ENCODE measurements at places on chromosomes 13 and 19.

DNA sequence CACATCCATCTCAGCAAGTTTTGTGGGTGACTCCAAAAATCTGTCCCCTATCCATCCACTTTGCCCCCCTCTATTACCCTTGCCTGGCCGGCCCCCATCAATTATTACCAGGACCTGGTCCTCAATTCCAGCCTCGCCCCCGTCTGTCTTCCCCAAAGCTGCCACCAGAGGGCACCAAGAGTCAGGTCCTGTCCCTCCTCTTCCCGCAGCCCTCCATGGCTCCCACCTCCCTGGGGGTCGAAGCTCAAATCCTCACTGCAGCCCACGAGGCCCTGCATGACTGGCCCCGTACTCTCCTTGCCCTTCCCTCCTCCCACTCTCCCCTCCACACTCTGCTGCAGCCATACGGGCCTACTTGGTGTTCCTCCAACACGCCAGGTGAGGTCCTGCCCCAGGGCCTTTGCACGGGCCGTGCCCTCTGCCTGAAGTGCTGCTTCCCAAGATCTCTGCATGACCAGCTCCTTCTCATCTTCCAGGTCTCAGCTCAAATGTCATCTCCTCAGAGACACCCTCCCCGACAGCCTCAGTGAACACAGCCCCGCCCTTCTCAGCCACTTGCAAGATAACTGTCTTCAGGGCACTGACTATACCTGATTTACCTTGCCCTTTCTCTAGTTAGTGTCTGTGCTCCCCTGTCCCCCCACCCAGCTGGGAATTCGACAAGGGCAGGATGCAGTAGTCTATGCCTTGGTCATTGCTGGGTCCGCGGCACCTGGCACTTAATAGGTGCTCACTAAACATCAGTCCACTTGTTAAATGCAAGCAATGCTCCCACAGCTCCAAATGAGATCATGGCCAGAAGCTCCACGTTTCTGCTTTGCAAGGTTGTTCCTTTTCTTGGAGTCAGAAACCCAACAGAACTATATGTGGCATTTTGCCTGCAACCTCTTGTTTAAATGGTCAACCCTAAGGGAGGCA lies 16.8 kb upstream of the SEMA6B start:
- peak; percentile 65 for DNase-seq

DNA sequence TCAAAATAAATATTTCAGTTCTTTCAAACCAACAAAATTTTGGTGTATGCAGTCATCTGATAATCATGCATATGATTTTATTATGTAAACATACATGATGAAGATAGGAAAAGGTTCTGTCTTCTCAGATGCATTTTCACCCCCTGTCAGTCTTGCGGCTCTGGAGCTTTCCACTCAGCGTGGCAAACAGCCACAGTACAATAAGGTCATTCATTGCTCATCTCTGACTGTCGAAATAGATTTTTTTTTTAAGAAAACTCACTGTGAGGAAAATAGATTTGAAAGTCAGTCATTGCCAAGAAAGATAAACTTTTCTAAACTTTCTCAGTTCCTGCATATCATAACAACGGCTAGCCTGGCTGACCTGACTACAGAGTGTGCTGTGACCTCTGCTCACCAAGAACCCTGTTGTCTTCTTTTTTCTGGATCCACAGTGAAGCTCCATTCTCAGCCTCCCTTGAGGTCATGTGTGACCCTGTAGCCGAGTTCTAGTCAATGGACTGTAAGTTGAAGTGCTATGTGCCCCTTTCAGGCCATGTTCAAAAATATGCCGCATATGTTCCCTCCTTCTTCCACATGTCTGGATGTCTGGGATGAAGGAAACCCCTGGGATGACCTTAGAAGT lies 519.6 kb downstream of the KLF5 start:
- DNase-seq, result no peak

- no peak for DNase-seq
Measured at GRCh38 chr13:35283856-35284255, 192.6 kb downstream of the MAB21L1 start.

- no peak for DNase-seq
Measured at GRCh38 chr13:81779876-81780275, 1439.0 kb upstream of the SPRY2 start.

- no peak for DNase-seq
Measured at GRCh38 chr13:59946944-59947343, 216.8 kb downstream of the DIAPH3 start.

DNA sequence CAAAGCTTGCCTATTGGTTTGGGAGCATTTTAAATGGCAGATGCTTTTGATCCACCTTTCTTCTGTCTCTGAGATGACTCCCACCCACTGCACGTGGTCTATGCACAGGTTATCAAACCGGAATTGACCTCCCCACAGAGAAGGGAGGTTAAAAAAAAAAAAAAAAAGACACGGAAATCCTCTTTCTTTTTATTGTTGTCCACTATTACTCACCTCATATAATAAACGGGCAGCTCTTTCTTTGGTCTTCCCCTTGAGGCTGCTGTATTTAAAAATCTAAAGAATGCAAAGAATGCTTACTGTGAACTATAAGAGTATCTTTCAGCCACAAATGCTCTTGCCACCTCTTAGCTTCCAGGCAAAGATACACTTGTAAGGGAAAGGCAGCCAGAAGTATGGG lies 329.7 kb downstream of the NDFIP2 start:
- DNase-seq, result no peak

GRCh38 chr19:39397360-39398296 lies 6.5 kb downstream of the MED29 start:
- DNase-seq, result peak; percentile 89

DNA sequence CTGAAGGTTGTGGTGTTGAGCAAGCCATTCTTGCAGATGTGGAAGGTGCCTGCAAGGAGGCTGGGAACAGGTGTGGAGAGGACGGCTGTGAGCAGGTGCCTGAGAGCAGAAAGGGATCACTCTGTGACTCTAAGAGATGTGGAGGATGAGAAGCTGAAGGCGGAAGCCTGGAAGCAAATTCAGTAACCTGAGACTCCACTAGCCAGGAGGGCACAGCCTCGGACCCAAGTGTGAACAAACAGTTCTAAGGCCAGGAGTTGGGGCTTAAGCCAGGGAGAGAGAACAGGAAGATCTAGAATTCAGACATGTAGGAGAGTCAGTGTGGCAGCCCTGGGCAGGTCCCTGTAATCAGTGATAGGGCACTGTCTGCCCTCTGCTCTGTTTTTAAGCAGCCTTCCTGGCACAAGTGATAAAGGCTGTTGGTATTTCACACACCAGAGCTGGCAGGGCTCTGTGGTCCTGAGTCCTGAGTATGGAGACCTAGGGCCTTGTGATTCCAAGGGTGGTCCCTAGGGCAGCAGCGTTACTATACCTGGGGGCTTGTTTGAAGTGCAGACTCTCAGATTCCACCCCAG lies 131.3 kb downstream of the SLC7A1 start:
- DNase-seq, result no peak

DNA sequence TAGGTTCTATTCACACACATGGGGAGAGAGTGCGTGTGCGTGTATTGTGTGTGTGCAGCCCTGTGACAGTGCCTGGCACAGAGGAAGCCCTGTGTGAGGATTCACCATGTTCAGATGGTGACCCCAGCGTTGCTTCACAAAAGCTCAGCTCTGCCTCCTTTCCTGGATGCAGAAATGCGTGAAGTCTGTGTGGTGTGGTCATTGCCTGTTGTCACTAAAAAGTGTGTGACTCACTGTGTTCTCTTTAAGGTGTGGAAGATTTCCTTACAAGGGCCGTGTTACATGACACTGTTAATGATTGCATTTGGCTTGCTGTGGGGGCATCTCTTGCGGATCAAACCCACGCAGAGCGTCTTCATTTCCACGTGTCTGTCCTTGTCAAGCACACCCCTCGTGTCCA lies 19.5 kb upstream of the DCUN1D2 start:
- DNase-seq, result no peak

DNA sequence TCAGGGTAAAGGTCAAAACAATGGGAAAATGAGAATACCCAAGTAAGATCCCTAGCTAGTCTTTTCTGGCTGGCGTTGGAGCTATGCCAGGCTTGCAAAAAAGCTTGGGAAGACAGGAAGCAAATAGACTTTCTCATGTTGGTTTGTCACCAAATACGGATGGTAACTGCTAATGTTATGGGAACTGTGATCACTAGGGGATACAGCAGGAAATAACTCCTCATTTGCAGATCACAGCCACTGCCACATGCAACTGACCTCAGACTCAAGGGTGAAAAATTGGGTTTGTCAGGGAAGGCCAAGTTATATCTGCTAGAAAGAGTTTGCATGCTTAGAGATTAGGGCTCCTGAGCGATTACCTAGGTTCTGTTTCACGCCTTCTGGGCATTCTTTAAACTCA lies 162.9 kb downstream of the NHLRC3 start:
- no peak for DNase-seq

DNA sequence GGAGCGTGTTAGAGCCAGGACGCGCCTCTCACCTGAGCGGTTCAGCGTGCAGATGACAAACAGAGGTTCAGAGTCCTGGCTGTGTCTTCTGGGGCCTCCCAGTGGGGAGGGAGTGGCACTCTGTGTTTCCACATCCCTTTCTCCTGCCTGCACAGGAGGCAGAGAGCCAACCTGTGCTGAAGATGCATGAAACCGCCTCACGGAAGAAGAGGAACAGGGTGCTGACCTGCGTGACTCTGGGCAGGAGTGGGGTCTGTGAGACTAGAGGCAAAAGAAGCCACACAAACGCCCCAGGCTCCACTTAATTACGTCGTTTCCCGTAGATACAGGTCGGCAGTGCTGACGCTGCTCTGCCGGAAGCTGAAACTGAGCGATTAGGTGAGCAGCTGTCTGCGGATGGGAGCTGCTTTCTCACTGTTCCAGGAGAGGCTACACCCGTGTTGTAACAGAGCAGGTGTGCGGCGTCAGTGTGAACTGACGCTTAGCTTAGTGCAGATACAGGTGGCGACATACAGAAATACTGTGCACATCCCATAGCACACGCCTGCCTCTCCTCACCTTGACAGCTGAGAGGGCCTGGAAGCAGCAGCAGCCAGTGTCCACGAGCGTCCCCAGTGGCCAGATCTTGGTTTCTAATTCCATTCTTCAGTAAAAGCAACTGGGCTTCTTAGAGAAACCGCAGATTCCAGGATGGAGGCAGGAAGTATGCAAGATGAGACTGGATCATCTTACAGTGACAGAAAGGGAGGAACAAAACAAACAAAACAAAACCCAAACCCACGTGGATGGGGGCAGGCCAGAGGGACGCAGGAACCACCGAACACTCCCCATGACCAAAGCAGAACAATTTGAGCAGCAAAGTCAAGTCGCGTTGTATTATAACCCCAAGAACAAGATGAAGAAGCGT lies 37.7 kb upstream of the MCF2L start:
- DNase-seq, result no peak
